Fibroblast of villous mesenchyme (primary cell): ENCODE measurements at places on chromosomes 3 and 15. TPM values are rescaled to one million over a fixed set of nuclear protein-coding genes. Genes with fewer than 3 reads are reported as not detected.

- no peak for DNase-seq
These were observed 17.5 kb downstream of the ALS2CL start for GRCh38 chr3:46675843-46676567.

DNA sequence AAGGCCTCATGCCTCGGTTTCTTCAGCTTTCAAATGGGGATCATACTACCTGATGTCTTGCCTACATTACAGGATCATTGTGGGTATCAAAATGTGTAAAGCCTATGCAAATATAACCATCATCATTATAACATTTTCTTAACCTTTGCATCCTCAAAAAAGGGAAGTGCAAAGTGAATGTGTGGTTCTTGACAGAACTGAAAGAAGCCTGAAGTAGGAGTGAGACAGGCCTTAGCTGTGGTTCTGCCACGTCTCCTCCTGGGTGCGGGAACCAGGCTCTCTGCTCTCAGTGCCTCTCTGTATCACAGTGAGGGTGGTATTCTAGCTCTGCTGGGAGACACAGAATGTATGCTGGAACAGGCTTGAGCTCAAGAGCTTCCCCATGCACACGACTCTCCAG lies 316.9 kb upstream of the ICE2 start:
- no peak for DNase-seq

PLSCR5 gene
- not detected in 2 replicates for total RNA-seq

- DNase-seq, result no peak
These were observed 77.2 kb downstream of the CEMIP start for GRCh38 chr15:80856400-80856799.

MYO5C gene
- total RNA-seq, result under 0.01 TPM in 1 of 2 replicates, not detected in the other

FSD2 gene
- not detected in 2 replicates for total RNA-seq

TTLL13 gene
- under 0.01 and 0.32 TPM in 2 replicates for total RNA-seq

DNA sequence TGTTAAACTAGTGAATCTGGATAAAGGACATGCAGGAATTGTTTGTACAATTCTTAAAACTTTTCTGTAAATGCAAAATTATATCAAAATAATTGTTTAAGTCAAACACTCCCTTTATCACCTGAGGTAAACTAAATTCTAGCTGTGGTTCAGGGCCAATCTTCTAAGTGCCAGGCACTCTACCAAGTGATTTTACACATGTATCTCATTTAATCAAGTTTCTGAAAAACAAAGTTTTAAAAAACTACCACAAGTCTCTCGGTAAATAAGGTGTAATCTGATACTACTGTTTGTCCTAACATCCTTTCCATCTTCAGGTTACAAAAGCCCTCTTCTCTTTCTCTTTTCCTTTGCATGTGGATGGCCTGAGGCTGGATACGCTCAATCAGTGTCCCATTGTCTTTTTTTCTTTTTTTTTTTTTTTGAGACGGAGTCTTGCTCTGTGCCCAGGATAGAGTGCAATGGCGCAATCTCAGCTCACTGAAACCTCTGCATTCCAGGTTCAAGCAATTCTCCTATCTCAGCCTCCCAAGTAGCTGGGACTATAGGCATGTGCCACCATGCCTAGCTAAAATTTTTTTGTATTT lies 19.3 kb downstream of the IFT80 start:
- peak; percentile 19 for DNase-seq

DNA sequence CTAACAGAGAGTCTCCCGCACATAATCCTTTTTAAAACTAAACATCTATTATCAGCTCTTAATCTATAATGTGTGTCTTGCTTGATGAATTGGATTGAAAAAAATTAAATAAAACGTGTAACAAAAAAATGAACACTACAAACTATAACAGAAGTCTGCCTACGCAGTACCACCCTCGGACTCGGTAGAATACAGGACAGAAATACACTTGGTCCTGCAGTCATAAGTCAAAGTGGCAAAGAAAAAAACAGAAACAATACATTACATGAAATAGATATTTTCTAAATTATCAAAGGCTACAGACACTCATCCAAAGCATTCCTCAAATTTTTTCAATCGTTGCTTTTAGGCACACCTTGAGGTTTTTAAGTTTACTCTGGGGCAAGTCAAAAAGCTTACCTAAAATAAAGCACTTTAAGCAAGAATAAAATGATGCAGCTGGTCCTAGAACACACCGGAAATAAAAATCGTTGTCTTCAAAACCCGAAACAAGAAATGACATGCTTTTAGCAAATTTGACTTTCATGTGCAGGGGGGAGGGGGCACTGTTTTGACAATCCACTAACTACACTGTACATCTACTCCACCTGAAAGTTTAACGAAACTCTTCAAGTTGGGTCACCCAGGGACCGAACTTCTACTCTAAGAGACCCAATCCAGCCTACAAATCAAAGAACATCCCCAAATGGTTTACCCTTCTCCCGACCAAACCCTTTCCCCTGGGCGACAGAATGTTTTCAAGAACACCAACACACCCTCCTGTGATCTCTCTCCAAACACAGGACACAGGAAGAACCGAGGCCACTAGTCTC lies 1.3 kb downstream of the ADAM10 start:
- no peak for DNase-seq

GRCh38 chr3:143060906-143061305 lies 58.7 kb upstream of the CHST2 start:
- DNase-seq, result peak; percentile 47

DNA sequence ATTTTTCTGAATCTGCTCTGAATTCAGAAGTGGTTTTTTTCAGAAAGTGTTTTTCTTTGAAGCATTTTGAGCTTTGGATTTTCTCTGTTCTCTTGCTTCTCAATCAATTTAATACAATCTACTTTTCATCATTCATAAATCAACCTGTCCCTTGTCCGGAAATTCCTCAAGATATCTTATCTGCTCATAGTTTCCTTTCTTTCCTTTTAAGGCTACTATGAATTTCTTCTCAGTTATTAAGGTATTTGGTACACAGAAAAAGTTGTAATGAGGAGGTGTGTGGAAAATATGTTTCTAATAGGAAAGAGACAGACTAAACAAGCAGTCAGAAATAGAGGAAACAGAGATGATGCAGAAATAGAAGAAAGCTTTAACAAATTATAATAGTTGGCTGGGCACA lies 14.4 kb downstream of the CGGBP1 start:
- no peak for DNase-seq

CSTA gene
- total RNA-seq, result 0.32 TPM in 1 of 2 replicates, not detected in the other

C3orf20 gene
- total RNA-seq, result under 0.01 TPM in 1 of 2 replicates, not detected in the other

DNA sequence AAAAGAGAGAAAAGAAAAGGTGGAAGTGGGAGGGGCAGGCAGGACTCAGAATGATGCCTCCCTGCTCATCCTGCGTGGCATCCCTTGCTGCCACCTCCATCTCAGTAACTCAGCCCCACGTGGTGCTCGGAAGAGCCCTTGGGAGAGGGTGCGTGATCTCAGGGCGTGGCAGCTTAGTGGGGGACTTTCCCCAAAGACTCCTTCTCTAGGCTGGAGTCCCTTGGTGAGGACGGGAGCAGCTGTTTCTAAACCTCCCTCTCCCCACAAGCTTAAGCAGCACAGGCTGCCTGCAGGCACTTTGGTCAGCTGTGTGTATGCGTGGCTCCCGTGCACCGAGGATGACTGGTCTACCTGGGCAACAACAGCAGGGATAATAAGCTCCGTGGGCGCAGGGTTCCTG lies 7.4 kb upstream of the ANPEP start:
- DNase-seq, result no peak
